ENCODE measurements at places on chromosomes 1 and 21. TPM values are rescaled to one million over a fixed set of nuclear protein-coding genes. Genes with fewer than 3 reads are reported as not detected.

- no peak for DNase-seq
Measured at GRCh38 chr21:37412603-37413360, 46.2 kb downstream of the DYRK1A start.

GRCh38 chr1:65050735-65051134 lies 84.4 kb upstream of the JAK1 start:
- DNase-seq: no peak

DNA sequence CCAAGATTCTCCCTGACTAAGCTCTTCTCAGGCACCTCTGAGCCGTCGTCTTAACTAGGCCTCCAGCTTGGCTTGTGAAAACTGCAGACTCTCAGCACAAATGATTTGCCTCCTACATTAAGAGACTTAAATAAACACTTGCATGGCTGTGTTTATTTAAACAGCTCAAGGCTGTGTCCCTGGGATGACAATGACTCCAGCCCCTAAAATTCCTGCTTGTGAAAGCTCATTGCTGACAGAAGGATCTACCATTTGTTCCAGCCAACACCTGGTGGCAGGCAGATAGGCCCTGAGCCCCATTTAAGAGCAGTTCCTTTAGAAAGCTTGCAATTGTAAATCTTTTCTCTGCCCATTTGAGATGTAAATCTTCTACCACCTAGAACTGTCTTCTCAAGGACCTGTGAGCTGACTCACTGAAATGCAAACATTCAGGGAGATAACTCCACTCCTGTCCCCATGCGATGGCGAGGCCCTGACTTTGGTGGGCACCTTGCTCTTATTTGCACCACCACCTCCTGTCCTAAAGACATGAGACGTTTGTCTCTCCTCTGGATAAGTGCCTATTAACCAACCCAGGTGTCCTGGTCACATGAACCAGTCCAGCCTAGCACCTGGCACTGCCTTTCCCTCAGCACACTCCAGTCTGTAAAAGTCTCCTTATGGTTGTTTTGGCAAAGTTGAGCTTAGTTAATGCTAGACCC lies 15.1 kb upstream of the PCP4 start:
- no peak for DNase-seq

DNA sequence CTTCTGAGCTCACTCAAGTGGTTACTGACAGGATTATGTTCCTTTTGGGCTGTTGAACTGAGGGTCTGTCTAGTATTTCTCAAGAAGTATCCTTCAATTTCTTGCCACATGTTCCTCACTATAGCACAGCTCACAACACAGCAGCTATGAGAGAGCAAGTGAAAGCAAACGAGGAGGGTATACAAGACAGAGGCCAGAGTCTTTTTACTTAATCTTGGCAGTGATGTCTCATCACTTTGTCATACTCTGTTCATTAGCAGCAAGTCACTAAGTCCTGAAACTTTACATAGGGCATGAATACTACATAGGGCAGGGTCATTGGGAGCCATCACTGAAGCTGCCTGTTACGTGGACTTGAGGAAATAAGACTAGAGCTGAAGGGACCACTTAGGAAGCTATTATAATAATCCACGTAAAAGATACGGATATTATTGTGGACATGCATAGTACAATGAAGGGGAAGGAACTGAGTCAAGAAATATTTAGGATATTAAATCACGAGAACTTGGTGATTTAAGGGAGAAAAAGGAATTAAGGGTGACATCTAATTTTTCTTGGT lies 63.7 kb downstream of the SLC30A7 start:
- DNase-seq: no peak

DNA sequence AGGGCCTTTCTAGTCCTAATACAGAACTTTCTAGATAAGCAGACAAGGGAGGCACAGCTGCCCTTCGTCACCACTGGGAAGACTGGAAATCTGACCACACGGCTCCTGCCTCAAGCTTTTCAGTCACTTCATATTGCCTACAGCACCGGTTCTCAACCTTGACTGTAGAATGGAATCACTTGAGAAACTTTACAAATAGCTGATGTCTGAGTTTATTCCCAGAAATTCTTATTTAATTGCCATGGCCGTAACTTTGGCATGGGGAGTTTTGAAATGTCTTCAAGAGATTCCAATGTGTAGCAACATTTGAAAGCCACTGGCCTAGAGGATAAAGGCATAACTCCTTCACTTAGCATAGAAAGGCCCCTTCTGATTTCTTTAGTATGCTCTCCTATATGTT lies 42.4 kb upstream of the STMN1 start:
- no peak for DNase-seq

- no peak for DNase-seq
Measured at GRCh38 chr1:192516776-192517297, 58.7 kb upstream of the RGS1 start.

DNA sequence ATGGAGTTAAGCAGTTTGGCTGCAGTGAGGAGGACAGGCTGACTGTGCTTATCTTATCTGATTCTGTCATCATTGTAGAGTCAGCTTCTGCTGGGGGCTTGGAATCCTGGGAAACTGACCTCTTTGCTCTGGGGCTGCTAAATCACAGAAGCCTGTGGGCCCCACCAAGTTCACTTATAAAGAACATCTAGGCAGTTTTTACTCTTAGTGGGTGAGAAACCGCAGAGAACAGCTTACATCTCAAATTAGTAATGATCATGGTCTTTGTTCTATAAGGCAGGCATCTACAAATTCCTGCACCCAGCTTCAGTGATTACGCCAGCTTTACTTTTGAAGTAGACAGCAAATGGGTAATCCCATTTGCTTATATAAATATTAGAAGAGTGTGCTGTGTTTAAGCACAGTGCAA lies 75.7 kb downstream of the ZC3H11B start:
- no peak for DNase-seq

GRCh38 chr21:36126621-36127110 lies 8.2 kb upstream of the CBR3 start:
- no peak for DNase-seq

- DNase-seq: no peak
Measured at GRCh38 chr1:8205771-8206170, 112.1 kb upstream of the SLC45A1 start.

DNA sequence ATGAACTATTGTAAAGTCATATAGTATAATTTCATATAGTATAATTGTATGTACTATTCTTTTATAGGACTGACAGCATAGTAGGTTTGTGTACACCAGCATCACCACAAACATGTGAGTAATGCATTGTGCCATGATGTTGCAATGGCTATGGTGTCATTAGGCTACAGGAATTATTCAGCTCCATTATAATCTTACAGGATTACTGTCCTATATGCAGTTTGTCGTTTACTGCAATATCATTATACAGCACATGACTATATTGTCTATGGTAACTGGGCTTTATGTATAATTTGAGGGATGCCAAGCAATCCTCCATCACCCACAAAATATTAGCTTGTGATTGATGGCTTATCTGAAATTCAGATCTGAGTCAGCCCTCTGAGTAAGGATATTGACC lies 54.2 kb upstream of the PBX1 start:
- DNase-seq: no peak

DNA sequence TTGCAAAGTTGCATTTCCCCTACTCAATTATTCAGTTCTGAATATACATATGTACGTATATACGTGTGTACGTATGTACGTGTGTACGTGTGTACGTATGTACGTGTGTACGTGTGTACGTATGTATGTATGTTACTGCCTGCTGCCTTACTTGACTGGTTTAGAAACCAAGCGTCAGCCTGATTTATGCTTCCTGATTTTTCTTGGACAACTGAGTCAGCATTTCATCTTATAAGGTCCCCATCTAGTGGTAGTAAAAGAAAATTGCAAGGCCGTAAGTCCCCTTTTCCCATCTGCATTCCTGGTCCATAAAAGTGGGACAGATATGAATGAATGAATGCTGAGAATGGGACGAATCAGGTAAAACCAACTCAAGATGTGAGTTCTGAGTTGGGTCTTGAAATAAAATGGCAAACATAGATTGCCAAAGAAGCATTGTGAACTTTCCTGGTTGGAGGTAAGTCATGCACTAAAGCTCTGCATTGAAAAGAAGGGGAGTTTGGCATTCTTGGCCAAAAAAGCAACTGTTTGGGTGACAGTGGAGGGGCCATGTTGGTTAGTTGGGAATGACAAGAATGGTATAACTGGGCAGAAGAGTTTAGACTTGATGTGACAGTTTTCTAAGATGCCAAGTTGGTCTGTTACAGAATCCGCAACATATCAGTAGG lies 76.4 kb upstream of the DNAH14 start:
- DNase-seq: no peak

DNA sequence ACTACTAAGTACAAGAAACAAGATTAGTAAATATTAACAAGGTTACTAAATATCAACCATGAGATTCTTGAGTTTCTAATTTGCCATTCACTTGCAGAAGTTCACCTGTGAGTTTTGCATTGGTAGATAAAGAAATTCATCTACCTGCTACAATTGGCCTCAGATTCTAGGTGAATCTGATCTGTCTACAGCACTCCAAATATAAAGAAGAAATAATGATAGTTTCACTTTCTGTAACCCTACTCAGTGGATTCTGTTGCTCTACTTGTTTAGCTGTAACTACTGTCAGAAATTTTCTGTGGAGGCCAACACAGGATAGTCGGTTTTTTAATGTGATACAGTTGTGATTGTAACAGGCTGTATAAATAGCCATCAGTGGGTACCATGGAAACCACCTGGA lies 118.6 kb downstream of the NR5A2 start:
- DNase-seq: no peak

DNA sequence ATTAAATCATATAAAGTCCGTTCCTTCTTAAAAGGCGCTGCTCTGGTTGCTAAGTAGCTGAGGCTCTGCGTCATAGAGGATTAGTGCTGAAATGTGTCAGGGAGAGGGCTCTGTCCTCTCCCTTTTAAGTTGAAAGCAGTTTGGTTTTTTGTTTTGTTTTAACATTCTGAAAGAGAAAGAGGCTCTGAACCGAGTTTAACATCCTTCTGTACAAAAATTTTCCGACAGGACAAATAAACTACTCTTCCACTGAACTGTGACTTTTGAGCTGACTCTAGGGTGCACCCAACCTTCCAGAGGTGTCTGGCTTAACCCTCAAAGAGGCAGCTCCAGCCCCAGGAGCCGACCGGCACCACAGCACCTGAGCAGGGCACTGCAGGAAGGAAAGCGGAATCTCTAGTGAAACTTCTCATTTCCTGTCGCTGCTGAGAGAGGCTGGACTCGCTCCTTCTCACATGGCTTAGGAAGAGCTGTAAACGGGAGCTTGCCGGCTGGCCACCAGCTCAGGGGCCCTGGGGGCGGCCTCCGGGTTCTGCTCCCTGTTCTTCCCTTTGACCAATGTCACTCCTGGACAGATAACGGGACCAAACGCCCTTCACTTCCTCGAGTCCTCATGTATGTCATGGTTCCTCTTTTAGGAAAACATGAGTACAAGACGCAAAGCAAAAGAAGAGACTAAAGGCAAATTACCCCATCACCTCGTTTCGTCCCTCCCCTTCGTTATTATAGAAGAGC lies 1.2 kb downstream of the VAV3 start:
- peak; percentile 89 for DNase-seq

GRCh38 chr1:152141971-152142584 lies 16.9 kb downstream of the RPTN start:
- DNase-seq: no peak

DNA sequence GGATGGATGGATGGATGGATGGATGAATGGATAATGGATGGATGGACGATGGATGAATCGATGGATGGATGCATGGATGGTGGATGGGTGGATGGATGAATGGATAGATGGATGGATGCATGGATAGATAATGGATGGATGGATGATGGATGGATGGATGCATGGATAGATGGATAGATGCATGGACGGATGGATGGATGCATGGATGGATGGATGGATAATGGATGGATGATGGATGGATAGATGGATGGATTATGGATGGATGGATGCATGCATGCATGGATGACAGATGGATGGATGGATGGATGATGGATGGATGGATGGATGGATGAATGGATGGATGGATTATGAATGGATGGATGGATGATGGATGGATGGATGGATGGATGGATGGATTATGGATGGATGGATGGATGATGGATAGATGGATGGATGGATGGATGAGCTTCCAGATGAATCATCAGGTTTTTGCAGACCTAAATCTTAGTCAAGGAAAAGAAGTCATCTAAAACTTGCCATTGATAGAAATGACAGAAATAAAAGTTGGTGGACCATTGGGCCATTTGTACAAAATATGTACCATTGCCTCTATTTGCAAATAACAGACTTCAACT lies 175.4 kb upstream of the KLHDC7A start:
- no peak for DNase-seq

DNA sequence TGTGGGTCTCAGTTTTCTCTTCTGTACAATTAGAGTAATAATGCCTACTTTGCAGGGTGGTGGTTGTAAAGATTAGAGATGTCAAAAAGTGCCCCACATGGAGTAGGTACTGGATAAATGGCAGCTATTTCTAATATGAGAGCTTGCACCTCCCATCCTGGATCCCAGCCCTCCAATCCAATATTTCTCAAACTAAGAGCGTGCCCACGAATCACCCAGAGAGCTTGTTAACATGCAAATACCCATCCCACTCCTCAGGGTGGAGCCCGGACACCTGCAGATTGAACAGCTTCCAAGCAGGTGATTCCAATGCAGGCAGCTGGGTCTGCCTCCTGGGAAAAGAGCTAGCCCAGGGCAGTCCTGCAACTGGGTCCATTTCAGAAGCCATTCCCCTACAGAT lies 33.0 kb downstream of the LRRN2 start:
- DNase-seq: no peak

- DNase-seq: no peak
Measured at GRCh38 chr1:57109247-57109646, 143.4 kb upstream of the C8B start.

DNA sequence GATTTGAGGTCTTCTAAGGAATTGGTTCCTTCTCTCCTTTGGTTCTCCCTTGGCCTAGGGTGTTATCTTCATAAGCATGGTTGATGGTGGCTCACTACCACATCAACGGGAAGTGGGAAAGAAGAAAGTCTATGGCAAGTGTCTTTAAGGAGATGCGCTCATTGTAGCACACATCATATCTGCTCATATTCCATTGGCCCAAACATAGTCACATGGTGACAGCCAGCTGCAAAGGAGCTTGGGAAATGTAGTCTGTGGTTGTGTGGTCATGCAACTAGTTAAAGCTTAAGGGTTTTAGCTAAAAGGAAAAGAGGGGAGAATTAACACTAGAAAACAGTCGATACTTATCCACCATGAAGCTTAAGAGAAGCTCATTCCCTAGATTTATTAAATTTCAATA lies 11.4 kb upstream of the MRPS6 start:
- no peak for DNase-seq

- no peak for DNase-seq
Measured at GRCh38 chr1:191690931-191691330, 467.3 kb upstream of the RGS18 start.

- DNase-seq: no peak
Measured at GRCh38 chr1:97190326-97190725, 468.7 kb downstream of the PTBP2 start.

IVL gene
- total RNA-seq: not detected

PRAMEF4 gene
- not detected for total RNA-seq

CASZ1 gene
- total RNA-seq: 14.5 TPM

PEX19 gene
- total RNA-seq: 47.1 TPM

GBP3 gene
- 31.2 TPM for total RNA-seq
